ENCODE measurements at places on chromosomes 6 and 20.

DNA sequence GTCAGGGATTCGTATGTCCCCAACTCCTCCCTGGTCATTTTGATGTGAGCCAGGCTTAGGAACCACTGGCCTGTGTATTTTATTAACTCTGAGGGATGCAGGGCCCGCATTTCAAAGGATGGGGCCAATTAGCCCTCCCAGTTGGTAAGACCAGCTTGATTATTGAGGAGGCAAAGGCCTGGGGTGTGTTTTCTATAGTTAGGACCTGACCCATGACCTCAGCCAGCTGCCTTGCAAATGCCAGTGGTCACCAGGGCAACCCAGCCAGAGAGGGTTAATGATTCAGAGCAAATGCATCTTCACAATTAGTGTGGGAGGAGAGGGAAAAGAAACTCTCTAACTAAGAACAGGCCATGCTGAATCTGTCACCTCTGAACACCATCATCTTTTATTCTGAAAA is 835.4 kb downstream of the MAFB start:
- no peak for DNase-seq

GRCh38 chr20:1322511-1323245 is 6.3 kb downstream of the SDCBP2 start:
- DNase-seq: no peak

GRCh38 chr6:16767765-16768476 is 6.7 kb upstream of the ATXN1 start:
- no peak for DNase-seq

- no peak for DNase-seq
Observed at GRCh38 chr6:122702841-122703240, 76.7 kb upstream of the FABP7 start.

DNA sequence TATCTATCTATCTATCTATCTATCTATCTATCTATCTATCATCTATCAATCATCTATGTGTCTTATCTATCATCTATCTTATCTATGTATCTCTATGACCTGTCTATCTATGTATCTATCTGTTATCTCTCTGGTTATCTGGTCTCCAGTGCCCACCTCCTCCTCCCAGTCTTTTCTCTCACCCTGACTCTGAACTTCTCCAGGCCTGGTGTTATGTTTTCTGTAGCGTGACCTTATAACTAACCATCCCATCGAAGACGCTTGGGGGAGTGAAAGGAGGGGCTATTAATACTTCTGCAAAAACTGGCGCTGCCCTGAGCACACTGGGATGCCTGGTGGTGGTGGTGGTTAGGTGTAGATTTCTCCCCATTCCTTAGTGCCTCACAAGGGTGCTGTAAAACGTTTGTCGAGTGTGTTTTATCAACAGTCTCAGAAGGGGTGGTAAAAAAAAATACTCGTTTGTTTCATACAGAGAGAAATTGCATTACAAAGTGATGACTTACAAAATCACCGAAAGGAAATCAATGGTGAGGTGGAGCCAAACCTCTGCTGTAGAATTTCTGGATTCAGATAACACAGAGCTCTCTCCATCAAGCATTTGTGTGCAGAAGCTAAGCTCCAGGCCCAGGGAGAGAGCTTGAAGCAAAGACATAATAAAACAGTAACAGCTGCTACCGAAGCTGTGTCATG is 156.2 kb downstream of the BCAS1 start:
- no peak for DNase-seq

- DNase-seq: no peak
Observed at GRCh38 chr20:15362849-15363248, 1025.4 kb upstream of the FLRT3 start.

GRCh38 chr6:144936764-144937163 is 651.6 kb downstream of the UTRN start:
- no peak for DNase-seq

DNA sequence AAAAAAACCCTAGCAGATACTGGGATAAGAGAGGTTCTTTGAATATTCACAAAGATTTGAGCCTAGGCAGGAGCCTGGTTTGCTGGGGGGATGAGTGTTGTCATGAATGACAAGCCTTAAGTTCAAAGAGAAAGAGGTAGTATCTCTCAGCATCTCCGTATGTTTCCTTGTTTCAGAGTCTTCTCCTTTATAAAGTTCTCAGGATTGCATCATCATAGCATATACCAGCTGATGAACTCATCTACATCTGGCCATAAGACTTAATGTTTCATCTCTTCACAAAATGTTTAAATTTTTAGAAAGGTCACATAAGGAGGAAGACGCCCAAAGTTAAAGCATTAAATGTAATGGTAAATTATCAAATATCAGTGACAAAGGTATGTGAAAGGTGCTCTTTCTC is 17.1 kb downstream of the DEFB114 start:
- no peak for DNase-seq

DNA sequence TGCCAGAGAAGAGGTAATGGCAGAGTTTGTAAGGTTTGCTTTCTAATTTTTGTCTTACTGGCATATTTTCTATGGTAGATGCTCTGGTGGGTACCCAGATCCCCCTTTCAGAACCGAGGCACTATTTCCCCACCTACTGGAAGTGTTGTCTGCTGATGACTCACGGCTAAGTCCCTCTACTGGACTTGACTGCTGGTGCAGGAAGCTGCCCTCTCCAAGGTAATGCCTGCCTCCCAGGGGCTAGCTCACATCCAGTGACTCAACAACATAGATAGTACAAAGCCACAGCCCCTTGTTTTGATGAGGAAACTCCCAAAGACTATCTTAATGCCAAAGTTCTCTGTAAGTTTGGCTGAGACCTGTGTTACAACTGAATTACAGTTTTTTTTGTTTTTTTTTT is 285.4 kb upstream of the FLRT3 start:
- DNase-seq: no peak

GRCh38 chr20:37277253-37277593 is 12.2 kb upstream of the MANBAL start:
- DNase-seq: no peak

DNA sequence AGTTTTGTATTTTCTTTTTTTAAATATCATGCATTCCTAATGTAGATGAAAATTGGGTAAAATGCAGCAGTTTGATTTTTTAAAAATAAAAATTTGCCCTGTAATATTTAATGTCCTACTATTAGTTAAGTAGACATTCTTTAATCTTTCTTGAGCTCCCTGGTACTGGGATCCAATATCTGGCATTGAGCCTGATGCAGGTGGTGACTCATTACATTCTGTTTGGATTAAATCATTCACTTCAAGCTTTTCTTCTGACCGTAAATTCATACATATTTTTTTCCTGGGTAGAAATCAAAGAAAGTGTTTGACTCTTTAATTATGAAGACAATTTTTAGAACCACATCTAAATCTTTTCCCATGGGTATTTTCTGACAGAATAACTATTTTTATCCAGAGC is 768.8 kb upstream of the SLC35B3 start:
- no peak for DNase-seq

DNA sequence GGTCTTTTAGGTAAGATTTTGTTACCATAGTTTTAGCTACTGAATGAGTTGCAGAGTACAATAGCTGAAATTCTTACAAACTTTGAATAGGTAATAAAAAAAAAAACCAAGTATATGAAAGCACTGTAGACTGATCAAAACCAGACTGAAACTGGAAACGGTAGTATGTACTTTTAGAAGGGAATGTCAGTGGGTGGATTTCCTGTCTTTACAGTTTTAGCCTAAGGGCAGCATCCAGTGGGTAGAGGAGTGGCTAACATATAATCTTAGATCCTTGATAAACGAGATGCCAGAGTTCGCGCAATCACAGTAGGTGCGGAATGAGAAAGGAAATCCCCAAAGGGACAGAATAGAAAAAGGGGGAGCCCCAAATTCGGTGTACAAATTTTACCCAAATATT is 385.9 kb upstream of the RUNX2 start:
- DNase-seq: no peak

Measured in activated CD4-positive, alpha-beta T cell treated with anti-CD3 and anti-CD28 coated beads for 24 hours (primary cell).